ENCODE measurements at places on chromosomes 13 and 19. TPM values are rescaled to one million over a fixed set of nuclear protein-coding genes. Genes with fewer than 3 reads are reported as not detected.

MTUS2 gene
- 7.9 TPM for total RNA-seq

GAS6 gene
- 69.9 TPM for total RNA-seq

CRLF1 gene
- total RNA-seq, result 0.87 TPM

ZNF582 gene
- total RNA-seq, result 3.9 TPM

ICAM5 gene
- total RNA-seq, result 0.39 TPM

EFNB2 gene
- 40.7 TPM for total RNA-seq

ZNF626 gene
- total RNA-seq, result 21.9 TPM

CFAP97D2 gene
- not detected for total RNA-seq

LYL1 gene
- 3.1 TPM for total RNA-seq

ATP1A3 gene
- not detected for total RNA-seq

ADGRL1 gene
- total RNA-seq, result 7.5 TPM

ZNF320 gene
- 21.5 TPM for total RNA-seq

ZNF431 gene
- total RNA-seq, result 14.2 TPM

IFNL1 gene
- not detected for total RNA-seq

RFXAP gene
- total RNA-seq, result 0.79 TPM
